Stimulated activated CD4-positive, alpha-beta T cell treated with anti-CD3 and anti-CD28 coated beads, Interleukin-2, amount 100 ng/mL, for 24 hours (primary cell): ENCODE measurements at places on chromosomes 2 and 18.

DNA sequence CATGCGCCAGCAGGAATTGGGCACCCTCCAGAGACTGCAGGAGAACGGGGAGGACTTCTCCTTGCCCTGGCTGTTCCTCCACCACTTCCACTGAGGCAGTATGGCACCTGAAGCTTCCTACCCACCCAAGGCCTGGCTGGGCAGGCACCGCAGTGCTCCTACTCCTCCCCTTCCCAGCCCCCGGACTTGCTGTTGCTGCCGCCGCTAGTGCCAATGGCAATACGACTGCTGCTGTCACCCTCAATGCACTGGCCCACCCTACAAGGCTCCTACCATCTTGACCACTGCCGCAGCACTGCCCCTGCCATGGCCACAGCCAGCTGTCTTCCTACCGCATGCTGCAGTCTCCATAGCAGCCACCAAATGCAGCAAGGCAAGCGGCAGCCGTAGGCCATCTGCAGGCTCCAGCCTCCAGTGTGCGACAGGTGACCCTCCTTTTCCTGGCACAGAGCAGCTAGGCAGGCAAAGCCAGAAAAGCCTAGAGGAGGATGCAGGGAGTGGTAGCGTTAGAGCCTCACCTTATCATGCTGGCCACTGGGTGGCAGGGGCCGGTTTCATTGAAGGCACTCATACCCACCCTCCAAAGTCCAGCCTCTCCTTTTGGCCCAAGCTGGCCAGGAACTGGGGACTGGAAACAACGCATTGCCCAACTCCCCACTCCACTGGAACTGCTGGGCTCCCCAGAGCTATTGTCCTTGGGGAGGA is 47.4 kb upstream of the ANKRD62 start:
- no peak for DNase-seq

DNA sequence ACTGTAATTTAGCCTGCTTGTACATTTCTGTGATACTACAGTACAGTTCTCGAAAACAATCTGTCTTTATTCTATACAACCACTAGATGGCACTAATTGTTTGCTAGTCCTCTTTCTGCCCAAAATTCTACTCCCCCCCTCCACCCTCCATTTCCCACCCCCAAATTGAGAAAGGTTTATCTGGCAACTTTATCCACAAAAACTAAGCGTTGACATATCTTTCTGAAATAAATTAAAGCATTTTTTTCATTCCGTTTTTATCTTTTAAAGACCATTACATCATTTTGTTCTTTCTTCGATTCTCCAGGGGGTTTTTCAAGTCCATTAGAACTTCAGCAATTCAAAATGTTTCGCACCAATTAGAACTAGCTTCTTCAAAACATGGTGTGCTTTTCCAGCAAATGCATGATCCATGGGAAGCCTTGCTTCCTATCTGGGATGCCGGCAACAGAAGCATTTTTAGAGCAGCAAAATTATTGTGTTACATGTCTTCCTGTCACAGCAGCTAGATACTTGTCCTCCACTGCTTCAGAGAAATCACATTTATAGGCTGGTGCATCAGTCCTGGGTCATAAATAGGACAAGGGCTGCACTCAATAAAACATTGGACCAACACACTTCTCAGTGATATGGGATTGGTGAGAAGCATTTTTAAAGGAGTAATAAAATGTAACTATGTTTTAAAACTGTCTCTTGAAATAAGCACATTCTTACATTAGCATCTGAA is 241.3 kb downstream of the PAX3 start:
- DNase-seq = no peak

- DNase-seq = no peak
Measured at GRCh38 chr18:9366126-9366714, 31.6 kb downstream of the TWSG1 start.

- DNase-seq = no peak
Measured at GRCh38 chr2:33384599-33384961, 91.9 kb upstream of the RASGRP3 start.

DNA sequence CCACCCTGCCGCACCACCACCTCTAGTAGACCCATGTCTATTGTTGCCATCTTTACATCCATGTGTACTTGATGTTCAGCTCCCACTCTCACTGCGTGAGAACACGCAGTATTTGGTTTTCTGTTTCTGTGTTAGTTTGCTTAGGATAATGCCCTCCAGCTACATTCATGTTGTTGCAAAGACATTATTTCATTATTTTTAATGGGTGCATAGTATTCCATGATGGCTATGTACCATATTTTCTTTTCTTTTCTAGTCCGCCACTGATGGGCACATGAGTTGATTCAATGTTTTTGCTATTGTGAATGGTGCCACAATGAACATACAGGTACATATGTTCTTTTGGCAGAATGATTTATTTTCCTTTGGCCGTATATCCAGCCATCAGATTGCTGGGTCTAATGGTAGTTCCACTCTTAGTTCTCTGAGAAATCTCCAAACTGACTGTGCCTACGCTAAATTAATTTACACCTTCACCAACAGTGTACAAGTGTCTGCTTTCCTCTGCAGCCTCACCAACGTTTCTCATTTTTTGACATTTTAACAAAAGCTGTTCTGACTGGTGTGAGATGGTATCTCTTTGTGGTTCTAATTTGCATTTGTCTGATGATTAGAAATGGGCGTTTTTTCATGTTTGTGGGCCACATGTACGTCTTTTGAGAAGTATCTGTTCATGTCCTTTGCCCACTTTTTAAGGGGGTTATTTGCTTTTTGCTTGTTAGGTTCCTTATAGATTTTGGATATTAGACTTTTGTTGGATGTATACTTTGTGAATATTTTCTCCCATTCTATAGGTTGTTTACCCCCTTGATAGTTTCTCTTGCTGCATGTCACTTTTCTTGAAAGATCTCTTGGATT is 10.5 kb upstream of the ZNF513 start:
- no peak for DNase-seq

DNA sequence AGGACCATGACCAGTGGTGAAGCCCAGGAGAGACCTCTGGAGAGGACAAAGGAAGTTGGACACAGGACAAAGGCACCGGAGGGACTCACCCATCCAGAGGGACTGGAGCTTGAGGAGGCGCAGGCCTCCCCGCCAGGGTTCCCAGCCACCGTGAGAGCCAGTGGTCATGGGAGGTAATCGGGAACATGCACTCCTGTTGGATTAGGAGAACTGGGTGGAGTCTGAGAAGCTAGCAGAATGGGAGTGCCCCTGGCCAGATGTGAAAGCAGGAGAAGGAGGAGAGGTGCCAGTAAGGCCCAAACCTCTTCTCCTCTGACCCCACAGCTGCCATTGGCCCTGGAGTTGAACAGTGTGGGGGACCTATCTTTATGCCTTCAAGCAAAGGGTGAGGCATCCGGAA is 20.3 kb downstream of the POU3F3 start:
- no peak for DNase-seq

- DNase-seq = no peak
Measured at GRCh38 chr2:178271629-178272333, 77.5 kb downstream of the OSBPL6 start.

DNA sequence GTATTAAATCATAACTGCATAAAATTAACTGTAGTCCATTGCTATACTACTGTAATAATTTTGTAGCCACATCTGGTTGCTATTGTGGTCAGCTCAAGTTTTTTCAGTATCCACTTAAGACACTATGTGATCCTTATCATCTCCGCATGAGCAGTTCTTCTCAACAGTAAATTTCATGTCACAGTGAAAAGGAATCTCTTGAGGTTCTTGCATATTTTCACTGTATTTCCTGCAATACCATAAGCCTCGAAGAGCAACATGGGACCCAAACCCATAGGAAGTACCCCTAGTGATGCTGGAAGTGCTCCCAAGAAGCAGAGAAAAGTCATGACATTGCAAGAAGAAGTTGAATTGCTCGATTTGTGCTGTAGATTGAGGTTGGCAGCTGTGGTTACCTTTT is 86.7 kb downstream of the LDLRAD4 start:
- DNase-seq = no peak

DNA sequence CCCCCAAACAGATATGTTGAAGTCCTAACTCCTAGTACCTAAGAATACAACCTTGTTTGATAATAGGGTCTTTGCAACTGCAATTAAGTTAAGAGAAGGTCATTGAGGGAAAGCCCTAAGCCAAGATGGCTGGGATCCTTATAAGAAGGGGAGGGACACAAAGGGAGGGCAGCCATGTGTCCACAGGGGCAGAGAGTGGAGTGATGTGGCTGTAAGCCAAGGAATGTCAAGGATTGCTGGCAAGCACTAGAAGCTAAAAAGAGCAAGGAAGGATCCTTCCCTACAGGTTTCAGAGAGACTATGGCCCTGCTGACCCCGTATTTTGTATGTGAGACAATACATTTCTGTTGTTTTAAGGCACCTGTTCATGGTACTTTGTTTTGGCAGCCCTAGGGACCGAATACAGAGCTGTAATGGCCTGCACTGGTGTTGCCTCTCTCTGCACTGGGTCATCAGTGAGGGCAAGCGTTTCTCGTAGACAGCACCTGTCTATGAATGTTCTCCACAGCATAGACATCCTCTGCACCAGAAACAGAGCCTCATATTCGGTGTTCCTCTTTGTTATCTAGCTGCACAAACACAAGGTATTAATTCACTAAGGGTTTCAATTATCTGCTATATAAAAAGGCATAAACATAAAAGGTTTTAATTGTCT is 75.4 kb upstream of the AQP4 start:
- DNase-seq = no peak

DNA sequence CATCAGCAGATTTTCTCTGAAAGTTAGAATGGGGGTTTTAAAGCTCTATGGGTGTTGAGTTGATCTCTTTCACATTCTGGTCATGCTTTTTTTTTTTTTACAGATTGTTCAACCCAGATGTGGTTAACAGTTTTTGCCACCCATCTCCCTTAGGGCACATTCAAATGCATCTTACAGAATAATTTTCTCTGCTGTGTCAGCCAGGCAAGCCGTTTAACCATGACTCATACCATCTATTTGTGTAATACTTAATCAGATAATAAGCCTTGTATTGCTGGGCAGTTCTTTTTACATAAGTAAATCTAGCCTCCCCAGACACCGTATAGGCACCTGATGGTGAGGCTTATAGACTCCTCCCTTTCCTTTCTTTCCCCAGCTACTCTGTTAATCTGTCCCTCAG is 62.0 kb downstream of the TGIF1 start:
- DNase-seq = no peak

DNA sequence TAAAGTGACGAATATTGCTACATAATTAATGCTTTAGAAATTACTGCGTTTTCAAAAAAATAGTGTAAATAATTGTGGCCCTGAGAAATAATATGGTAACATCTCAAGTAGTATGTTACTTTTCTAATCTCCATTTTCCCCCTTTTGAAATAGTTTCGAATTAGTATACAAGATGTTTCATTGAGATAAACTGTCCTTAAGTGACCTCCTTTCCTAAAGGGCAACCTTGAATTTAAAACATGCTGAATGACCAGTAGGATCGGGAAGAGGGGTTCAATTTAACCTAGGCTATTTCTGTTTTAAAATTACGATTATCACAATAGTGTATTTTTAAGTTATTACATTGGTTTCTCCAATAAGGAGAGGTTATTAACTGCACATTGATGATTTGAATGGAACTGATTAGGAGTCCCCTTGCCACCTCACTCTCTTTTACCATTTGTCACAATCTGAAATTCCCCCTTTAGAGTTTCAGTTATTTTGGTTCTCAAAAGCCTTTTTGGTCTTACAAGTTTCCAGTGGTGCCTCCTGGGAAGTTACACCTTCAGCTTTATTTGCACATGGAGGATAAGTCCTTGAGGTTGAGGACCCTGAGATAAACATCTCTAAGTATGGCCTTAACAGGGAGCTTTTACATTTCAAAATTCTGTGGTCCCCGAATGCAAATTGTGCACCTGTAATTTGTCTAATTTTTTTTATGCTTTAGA is 2.3 kb downstream of the ACTR3 start:
- no peak for DNase-seq

GRCh38 chr2:133420788-133421187 is 147.5 kb downstream of the NCKAP5 start:
- no peak for DNase-seq

GRCh38 chr2:80026040-80026729 is 278.4 kb downstream of the LRRTM1 start:
- DNase-seq = no peak

DNA sequence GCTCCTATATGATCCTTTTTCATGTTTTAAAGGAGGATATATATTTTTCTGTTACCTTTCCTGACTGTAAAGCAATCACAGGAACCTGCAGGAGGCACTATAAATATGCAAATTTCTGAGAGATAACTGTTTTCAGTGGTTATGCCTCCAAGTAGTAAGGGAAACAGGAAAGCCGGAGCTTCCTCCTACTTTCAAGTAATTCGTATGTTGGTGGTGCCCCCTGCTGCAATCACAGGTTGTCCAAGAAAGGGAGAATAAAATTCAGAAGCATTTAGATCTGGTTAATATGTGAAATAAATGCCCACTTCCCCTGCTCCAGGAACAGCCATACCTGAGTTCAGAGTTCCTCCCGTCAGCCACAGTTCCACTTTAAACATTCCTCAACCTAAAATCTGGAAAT is 12.0 kb upstream of the BCL11A start:
- DNase-seq = no peak

DNA sequence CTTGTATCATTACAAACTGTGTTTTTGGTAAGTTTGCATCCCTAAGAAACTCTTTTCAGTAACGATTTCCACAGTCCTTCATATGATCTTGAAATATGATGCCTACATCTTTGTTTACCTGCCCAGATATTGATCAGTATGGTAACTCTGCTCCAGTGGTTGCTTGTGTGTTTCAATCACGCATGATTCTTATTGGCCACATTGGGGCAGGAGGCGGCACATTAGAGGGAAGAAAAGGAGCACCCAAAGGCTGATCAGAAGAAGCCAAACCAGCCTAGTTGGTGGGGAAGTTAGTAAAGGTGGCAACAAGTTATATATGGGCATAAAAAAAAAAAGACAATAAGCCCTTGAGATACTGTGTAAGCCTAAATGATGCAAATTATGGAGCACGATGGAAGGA is 158.9 kb downstream of the RHBDD1 start:
- DNase-seq = no peak

- DNase-seq = no peak
Measured at GRCh38 chr2:68292108-68292710, 27.5 kb downstream of the CNRIP1 start.

DNA sequence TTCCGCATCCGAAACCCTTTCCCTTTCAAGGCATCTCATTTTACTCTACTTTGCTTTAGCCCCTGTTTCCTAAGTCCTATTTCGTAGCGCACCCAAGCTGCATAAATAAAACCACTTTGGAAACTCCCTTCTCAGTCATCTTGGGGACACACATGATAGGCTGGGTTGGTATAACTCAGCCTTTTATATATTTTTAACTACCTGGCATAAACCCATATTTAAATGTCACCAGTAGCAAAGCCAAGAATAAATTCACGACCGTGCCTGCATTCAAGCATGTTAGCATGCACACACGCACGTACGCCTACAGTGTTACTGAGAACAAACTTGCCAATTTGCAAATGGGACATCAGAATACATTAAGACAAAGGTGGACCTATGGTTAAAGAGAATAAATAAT is 564.7 kb upstream of the PIK3C3 start:
- DNase-seq = no peak
